ENCODE measurements at places on chromosomes 12 and 14.

GRCh38 chr12:75550401-75551240 lies 39.2 kb upstream of the KRR1 start:
- no peak for DNase-seq

GRCh38 chr12:110379197-110379596 lies 24.3 kb downstream of the ANAPC7 start:
- DNase-seq: no peak

DNA sequence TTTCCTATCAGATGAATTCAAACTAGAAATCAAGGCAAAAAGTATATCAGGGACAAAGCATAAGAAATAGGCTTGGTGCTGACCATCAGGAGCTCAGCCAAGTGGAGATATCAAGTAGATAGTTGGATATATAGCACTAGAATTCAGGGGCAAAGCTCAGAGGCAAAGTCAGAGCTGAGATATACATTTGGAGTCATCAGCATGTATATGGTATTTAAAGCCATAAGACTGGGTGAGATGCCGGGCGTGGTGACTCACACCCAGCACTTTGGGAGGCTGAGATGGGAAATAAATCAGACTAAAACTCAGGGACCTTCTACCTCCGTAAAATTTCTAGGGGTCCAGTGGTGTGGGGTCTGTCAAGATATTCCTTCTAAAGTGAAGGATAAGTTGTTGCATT lies 38.9 kb upstream of the LIMA1 start:
- DNase-seq: no peak

DNA sequence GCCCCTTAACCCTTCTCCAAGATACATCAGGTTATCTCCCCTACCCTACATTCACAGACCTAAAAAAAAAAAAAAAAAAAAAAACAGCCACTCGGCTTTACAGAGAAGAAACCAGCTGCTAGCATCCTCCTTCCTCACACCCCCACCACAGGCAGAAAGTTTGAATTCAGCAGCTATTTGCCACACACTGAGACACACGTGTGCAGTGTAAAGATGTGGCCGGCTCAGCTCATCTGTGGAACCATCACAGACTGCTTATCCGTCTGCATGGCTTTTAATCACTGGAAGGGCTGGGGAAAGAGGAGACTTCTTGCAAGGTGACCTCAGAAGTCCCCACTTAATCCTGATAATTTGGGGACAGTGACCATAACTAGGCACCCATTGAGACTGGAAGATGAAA lies 50.0 kb downstream of the VWF start:
- DNase-seq: no peak

- DNase-seq: no peak
Measured at GRCh38 chr12:120261951-120262851, 3.3 kb downstream of the PXN start.

DNA sequence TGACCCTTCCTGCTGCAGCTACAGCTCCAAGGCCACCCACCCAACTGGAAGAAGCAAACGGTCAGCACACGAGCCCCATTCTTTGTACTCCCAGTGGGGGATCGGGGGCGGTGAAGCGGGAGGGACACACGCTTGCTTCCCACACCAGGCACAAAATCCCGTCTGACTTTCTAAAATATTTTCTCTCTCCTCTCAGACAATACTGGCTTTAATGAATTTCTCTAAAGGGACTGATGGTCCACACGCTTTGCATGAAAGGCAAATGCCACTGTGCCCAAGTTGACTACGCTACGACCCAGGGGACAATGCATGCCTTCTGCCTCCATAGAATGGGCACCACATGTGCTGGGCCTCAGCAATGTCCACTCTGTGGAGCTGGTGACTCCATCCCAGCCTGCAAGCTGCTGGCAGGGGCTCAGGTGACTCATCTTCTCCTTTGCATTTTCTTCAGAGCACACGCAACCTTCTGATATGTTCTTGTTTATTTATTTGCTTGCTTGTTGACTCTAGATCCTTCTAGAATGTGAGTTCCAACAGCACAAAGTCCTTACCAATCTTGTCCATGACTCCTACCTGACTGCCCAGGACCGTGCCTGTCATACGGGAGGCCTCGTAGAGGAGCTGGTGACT lies 15.6 kb downstream of the SYNE3 start:
- peak; percentile 72 for DNase-seq

- DNase-seq: no peak
Measured at GRCh38 chr12:17579205-17580026, 510.6 kb downstream of the RERGL start.

DNA sequence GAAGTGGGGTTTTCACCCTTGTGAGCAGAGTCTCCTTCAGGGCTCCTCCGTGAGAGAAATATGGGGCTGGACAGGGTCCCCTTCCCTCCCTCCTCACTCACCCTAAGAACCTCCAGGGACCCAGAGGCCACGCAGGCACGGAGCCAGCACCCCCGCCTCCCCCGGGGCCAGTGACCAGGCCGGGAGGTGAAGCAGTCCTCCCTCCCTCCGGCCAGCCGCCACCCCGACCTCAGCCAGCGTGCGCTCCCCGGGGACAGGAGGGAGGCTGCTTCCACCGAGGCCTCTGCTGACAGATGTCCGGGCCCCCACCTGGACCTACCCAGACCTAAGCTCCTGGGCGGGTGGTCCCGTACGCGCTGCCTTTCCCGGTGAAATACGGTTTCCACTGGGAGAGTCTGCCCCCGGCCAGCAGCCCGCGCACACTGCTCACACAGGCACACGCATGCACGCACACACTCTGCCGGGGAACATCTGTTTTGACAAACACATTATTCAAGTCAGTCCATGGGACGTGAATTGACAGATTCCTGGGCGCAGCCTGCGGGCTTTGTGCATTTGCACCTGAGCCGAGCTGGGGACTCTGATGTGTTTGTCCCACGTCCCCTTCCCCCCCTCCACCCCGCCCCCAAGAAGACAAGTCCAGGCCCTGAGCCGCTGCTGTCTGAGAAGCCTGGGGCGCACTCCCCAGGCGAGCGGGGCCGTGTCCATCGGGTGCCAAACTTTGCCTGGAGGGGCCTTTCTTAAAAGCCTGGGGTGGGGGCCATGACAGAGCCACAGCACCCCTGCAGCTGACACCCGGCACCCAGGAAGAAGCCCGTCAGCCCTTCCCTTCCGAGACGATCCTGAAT lies 725 bp downstream of the RIMBP2 start:
- DNase-seq: peak; percentile 36

GRCh38 chr12:47267571-47267970 lies 187.8 kb upstream of the AMIGO2 start:
- no peak for DNase-seq

- DNase-seq: no peak
Measured at GRCh38 chr14:52906141-52906601, 44.7 kb downstream of the FERMT2 start.

DNA sequence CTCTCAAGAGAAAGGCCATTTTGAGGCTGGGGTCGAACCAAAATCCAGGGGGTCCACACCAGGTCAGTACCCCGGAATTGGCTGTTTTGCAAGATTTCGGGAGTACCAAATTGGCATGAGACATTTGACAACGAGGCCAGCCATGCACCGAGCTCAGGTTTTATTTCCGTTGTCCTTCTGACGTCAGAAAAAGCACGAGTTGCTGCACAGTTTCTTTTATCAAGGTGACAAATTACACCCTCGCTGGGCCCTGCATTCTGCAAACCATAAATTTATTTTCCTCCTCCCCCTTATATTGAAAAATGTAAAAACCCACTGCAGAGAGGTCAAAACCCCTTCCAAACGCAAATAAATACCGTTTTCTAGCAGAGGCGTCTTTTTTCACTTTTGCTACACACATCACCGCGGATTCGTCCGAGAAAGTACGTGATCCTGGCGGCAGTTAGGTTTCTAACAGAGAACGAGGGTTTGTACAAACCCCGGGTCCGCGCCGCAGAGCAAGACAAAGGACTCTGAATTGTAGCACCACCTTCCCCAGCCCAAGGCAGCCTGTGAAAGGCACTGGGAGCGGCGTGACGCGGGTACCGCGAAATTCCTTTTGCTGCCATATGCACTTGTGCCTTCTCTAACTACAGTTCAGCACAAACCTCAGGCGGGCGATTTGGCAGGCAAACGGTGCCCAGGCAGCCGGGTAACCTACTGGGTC lies 1.8 kb downstream of the SLC38A1 start:
- DNase-seq: peak; percentile 75

GRCh38 chr14:85336817-85337216 lies 193.1 kb upstream of the FLRT2 start:
- no peak for DNase-seq

GRCh38 chr12:107875786-107876185 lies 101.3 kb downstream of the ASCL4 start:
- no peak for DNase-seq

- no peak for DNase-seq
Measured at GRCh38 chr14:39469094-39469710, 37.0 kb upstream of the FBXO33 start.

GRCh38 chr14:79476552-79476951 lies 734.8 kb downstream of the DIO2 start:
- DNase-seq: no peak

- no peak for DNase-seq
Measured at GRCh38 chr14:51432302-51432948, 192.4 kb downstream of the TMX1 start.

- DNase-seq: no peak
Measured at GRCh38 chr12:47527816-47528215, 178.0 kb downstream of the RPAP3 start.

DNA sequence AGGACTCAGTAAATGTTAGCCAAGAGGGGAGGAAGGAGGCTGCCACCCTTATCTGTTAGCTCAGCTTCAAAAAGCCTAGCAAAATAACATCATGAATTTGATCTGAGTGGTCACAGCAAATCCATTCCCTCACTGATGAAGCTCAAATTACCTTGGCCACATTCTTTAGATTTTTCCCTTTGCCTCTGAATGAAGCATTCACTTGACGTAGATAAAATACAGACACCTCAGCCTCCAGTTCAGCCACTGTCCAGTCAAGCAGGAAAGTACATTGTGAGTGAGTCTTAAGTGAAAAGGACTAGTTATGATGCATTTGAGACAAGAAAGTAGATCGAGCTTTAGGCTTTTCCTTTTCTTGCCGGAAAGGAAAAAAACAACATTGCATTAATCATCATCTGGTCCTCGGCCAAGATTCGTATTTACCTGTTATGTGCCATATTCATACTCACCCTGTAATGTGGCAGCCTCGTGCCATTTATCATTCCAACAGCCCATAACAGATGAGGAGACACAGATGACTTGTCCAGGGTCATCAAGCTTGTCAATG lies 146.5 kb downstream of the ETV6 start:
- no peak for DNase-seq

GRCh38 chr14:100158566-100159093 lies 815 bp downstream of the DEGS2 start:
- DNase-seq: no peak

GRCh38 chr14:25887251-25887878 lies 710.5 kb downstream of the NOVA1 start:
- no peak for DNase-seq

- no peak for DNase-seq
Measured at GRCh38 chr14:24978862-24979724, 70.9 kb downstream of the STXBP6 start.

DNA sequence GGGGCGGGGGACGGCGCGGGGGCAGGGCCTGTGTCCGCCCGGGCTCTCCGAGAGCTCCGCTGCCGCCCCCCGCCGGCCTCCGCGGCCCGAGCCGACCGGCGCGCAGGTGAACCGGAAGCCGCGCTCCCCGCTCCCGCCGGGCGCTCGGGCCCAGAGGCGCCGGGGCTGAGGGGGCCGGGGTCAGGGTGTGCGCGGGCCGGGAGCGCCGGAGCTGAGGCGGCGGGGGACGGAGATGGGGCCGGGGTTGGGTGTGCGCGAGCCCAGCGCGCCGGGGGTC lies 431 bp downstream of the HIP1R start:
- peak; percentile 49 for DNase-seq

DNA sequence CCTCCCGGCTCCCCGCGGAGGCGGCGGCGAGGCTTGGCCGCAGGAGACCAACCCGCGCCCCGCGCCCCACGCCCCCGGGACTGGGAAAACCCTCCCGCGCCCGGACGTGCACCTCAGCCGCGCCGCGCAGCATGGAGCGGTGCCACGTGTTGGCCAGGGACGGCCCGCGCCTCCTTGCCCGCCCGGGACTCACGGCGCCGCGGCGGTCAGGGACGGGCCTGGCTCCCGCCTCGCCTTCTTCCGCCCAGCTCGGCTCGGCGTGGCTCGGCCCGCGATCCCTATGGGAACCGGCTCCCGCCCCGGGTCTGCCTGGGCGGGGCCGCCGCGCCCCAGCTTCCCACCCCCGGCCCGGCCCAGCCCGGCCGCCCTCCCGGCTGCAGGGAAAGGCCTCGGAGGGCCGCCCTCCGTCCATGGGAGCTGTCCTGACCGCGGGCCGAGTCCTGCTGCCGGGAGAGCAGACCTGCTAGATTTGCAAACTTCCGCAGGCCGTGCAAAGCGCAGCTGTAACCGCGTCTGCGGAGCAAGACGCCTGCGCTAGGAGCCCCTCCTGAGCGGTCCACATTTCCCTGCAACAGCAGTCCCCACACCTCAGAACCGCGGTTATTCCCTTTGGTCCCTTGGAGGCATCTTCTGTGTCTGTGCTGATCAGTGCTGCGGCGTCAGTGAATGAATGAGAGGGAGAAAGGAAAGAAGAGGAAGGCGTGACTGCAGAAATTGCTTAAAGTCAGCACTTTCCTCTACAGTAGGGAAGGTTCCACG lies at the start of gene CDKL1:
Gene CDKL1 (minus strand): TSS at position 251 of the 759 bp plus-strand sequence. CDS start 1,013 bp downstream, outside the sequence.
- DNase-seq: peak; percentile 79

- no peak for DNase-seq
Measured at GRCh38 chr12:3726456-3726855, 26.5 kb downstream of the CRACR2A start.

GRCh38 chr14:101849125-101849524 lies 87.6 kb downstream of the PPP2R5C start:
- peak; percentile 77 for DNase-seq

DNA sequence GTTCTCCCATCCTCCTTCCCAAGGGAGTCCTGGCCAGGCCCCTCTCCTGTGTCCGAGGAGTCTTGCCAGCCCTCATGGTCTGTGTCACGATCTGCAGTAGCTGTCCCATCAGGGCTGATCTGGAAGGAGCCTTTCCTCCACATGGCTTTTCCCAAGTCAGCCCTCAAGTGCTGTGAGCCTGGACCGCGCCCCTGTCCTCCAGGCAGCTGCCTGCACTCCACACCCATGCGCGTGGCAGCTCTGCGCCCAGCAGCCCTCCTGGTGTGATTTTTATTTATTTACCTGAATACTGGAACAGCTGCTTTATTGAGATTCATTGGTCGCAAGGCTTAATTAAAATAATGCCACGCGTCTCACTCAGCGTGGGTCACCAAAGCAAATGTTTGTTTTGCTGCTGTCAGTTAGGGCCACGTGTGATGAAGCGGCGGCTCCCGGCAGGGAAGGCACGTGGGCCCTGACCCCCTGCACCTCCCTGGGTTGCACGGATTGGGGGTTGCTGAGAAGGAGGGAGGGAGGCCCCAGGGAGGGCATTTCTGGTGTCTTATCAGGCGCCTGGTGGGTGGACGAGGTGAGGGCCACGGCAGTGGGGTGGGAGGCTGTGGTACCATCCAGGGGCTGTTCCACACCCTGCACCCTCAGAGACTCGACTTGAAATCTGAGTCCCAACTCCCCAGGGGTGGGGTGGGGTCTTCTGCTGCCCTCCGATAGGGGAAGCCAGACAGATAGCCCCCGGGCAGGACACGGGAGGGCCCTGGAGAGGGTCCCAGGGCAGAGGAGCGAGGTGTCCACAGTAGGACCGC lies 206.3 kb upstream of the C14orf180 start:
- DNase-seq: peak; percentile 12

- DNase-seq: no peak
Measured at GRCh38 chr12:59191372-59191771, 271.1 kb upstream of the LRIG3 start.

Measured in Right ventricle myocardium superior (tissue), 1 donor.